GM12891 (cell line): ENCODE measurements at places on chromosomes 1 and 21.

GRCh38 chr1:201553496-201554189, 14.7 kb downstream of the NAV1 start:
- DNase-seq = no peak

DNA sequence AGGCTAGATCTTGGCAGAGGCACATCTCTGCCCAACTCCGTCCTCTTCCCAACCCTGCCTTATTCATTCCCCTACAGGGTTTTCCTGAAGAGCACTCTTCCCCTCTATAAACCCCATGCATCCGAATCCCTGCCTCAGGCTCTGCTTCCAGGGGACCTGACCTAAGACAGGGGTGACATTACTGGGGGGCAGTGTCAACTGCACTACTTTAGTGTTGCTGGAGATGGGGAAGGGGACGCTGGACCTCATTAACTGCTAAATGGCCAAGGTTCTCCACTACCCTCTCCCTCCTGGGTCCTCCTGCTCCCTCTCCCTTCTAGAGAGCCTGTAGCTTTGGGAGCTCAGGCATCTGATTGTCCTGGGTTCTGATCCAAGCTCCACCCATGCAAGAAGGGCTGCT, 126.2 kb downstream of the GRIK3 start:
- no peak for DNase-seq

GRCh38 chr1:58749646-58750045, 34.2 kb downstream of the JUN start:
- DNase-seq = no peak

- DNase-seq = no peak
Measured at GRCh38 chr1:62128745-62129144, 65.9 kb upstream of the L1TD1 start.

DNA sequence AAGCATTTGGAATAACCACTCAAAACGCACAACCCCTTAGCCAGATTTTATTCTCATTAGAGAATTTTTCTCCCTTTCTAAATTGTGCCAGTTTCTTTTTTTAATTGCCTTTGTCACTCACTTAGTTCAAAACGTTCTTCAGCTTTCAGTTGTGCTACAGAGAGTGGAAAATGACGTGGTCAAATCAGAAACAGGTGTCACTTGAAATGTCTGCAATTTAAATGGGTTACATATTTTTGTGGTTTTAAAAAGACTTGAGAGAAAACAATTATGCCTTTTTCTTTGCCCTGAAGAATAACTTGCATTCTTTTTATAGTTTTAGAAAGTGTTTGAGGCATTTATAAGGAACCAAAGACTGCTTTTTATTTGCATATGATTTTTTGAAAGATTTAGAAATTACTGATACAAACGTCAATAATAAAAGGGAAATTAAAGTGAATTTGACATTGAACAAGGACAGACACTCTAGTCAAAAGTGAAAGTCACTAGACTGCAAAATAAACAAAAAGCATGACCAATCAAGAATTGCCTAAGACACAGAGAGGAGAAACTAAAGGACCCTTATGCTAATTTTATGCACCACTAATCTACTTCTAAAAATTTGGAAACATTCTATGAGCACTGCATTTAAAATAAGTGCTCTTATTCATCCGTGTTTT, 191.0 kb downstream of the TPR start:
- no peak for DNase-seq

GRCh38 chr1:203069030-203069747, 16.6 kb downstream of the MYOG start:
- no peak for DNase-seq

GRCh38 chr21:36709030-36709867, 10.3 kb downstream of the SIM2 start:
- no peak for DNase-seq

DNA sequence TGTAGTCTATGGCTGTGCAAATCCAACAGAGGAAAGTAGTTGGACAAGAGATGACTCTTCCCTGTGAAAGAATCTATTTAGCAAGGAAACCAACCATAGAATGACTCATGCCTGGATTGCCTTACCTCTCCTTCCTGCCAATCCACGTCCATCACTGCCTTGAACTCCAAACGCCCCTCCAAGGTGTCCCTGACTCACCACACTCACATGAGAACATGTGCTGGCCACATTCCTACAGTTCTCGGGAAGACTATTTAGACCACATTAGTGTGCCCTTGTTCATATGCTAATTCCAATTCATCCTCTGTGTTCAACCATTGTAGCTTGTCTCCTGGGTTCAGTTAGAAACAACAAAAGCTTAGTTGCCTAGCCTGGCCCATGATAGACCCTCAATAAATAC, 157.3 kb downstream of the SLC30A10 start:
- DNase-seq = no peak

- DNase-seq = no peak
Measured at GRCh38 chr1:234770924-234771540, 161.1 kb upstream of the IRF2BP2 start.

DNA sequence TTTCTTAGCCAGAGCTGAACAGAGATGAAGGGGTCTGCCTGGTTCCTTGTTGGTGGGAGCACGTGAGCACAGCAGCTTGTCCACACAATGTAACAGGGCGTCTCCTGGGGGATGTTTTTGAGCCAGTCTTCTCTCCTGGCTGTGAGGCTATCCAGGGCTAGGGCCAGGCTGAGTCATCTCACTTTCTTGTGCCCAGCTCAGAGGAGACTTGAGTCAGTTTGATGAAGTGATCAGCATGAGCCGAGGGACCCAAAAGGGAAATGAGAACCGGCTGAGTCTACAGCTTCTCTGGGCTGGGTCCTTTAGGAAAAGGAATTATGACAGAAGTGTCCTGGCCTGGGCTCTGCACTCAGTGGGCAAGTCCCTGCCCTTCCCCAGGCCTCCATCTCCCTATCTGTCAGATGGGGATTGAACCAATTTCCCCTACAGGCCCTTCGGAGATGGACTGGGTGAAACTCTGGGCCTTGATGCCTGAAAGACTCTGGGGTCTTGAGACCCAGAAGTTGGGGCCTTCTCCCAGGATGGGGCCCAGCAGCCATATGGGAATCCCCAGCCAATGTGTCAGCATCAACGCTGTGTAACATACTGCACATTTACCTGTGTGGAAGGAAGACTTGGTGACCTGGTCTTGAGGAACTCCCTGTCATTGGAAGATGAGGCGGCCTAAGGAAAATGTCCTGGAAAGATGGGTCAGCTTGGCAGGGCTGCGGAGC, 36.6 kb downstream of the DMRTB1 start:
- no peak for DNase-seq

DNA sequence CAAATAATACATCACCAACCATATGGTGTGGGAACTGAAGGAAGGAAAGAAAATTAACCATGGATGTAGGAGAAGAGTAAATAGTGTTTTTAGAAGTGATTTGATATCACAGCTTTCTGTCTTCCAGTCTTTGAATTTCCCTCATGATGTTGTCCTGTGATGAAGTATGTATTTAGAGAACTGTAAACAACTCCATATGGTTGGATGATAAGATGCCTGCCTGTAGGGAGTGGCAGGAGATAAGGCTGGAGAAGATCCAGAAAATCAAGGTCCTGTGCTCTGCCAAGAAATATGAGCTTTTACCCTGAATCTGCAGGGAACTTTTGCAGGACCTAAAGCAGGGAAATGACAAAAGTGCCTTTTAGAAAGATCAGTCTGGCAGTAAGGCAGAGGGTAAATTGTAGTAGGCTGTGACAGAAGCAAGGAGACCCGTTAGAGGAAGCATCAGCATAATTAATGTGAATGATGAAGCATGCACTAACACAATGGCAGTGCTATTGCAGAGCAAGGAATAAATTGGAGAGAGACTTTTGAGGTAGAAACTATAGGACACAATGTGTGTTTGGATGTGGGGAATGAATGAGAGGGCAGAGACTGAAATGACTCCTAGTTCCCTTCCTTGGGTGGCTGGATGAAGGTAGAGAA, 21.9 kb downstream of the CEPT1 start:
- DNase-seq = no peak

DNA sequence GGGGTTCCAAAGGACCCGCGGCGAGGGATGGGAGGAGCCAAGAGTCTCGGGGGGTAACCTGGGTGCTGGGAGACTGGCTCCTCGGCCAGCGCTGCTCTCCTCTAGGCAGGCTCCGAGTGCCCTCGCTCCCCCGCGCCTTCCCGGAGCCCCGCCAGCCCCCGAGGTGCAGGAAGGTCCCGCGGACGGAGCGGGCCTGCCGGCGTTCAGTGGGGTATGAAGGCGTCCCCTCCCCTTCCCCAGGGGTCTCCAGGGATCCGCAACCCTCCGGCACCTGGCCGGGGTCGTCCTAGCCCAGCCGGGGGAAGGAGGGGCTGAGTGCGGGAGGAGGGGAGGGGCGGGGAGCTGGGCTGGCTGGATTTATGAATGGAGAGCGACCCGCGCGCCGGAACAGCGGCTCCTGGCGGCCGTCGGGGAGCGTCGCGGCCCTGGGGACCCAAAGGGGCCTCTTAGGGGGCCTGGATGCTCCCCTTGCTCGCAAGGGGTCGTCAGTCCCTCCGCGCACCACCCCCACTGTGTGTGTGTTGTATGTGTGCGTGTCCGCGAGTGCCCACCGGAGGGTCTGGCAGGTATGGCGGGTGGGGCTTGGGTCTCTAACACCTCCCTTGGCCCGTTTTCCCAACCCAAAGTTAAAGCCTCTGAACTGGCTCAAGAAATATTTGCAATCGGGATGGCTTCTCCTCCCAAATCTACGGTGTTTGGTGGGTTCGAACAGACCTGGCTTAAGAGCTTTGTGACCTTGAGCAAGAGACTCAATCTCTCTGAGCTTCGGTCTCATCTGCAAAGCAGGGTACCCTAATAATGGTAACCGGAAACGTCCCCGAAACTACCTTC, 642 bp downstream of the HCRTR1 start:
- DNase-seq = peak; percentile 77

DNA sequence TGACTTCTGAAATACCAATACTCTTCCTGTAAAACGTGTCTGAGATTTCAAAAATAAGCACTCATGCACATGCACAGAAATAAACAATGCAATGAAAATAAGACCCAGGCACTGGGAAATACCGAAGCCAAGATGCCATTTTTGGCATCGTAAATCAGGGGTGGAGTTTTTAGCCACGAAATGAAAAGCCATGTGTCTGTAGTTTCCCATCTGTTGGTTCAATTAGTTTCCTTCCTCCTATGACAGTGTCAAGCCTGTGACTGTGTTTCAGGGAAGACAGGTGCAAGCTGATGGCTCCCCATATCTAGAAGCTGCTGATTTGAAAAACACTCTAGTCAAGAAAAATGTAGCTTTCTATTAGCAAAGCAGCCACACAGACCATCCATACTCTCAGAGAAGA, 480.4 kb upstream of the CAMK1G start:
- no peak for DNase-seq

DNA sequence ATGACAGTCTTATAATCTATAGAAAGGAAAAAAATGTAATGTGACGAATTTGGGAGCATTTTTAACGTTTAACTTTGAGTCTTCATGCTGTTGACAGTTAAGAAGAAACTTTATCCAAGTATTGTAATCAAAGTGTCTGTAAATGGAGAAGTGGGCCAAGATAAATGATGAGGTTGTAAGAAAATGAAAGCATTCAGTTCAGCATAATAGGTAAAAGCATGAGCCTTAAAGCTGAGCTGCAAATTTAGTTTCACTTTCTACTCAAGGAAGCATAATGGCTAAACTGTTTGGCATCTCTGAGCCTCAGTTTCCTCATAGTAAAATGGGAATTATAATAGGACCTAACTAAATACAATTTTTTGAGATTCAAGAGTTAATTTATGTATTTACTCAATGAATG, 1554.8 kb downstream of the KCNT2 start:
- no peak for DNase-seq

DNA sequence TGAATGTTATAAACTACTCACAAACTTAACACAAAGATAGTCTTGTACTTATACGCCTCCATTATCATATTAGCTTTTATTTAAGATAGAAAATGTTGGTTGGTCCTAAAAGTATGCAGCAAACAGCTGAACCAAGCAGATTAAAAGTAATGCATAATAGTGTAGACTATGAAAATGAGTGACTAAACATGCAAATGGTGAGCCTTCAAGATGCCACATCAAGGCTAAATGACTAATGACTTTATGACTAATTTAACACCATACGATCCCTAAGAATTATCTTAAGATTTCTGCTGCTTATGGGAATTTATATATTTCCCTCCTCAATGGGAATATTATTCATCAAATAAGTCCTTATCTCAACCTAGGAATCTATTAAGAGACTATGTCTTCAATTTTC, 4.6 kb downstream of the GPATCH2 start:
- DNase-seq = no peak

- no peak for DNase-seq
Measured at GRCh38 chr1:20483098-20483832, 2.7 kb downstream of the CAMK2N1 start.

DNA sequence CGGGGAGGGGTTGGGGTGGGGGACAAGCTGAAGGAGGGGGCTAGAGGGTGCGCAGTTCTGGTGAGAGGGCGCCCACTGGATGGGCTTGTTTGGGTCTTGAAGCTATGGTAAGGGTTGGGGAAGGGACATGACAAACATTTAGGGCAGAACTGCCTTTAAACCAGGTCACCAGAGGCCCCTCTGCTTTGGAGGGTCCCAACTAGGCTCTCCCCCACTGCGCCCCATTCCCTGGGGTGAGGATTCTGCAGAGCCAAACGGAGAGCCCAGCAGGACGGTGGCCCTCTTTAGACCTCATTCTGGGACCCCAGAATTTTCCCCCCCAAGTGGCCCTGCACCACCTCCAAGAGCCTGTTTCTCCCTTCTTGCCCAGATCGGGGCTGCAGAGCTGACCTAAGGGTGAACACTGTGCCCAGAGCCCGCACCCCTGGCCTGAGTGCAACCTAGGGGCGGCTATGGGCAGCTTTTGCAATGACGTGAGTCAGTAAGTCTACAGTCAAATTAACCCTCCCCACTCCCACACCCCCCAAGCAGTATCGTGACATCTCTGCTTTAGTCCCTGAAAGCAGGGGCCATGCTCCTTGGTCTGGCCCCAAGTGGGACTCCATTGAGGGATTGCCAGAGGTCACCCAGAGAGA, 593.8 kb downstream of the MATN1 start:
- no peak for DNase-seq

GRCh38 chr1:111886741-111887140, 102.7 kb downstream of the KCND3 start:
- no peak for DNase-seq

- no peak for DNase-seq
Measured at GRCh38 chr1:215043401-215043800, 39.1 kb upstream of the KCNK2 start.
